ENCODE measurements at places on chromosomes 6 and 20.

GRCh38 chr6:9007027-9007426 is 571.7 kb upstream of the SLC35B3 start:
- no peak for DNase-seq

DNA sequence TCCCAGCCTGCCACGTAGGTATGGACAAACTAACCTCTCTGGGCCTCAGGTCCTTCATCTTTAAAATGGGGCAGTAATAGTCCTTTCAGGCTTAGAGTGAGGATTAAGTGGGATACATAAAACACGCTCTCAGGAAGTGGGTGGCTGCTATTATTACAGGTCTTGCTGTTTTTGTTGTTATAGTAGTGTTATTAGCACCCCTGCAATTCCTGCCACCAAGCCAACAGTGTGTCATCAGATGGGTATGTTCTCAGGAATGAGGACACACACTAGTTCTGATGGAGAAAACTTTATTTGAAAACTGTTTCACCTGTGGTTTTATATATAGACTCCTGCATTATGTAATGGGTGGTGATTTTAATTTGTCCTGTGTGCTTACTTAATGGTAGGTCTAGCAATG is 131.7 kb downstream of the LRRC1 start:
- DNase-seq: peak; percentile 16

GRCh38 chr20:17227219-17227575 is 357 bp downstream of the PCSK2 start:
- no peak for DNase-seq

DNA sequence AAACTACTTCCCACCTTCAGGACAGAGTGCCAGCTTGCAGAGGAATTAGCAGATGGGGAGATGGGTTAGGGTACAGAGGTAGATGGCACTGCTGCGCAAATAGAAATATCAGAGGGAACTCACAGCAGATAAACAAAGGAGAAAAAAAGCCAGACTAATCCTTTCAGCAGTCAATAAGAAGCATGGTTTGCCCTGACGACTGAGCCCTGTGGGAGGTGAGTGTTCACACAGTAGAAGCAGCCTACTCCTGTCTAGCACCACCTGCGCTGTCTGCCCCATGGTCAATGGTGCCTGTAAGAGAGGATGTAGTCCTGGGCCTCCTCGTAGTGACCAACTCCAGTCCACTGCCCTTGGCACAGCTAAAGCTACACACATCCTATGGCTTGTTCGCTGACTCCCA is 174.1 kb downstream of the IBTK start:
- DNase-seq: no peak

DNA sequence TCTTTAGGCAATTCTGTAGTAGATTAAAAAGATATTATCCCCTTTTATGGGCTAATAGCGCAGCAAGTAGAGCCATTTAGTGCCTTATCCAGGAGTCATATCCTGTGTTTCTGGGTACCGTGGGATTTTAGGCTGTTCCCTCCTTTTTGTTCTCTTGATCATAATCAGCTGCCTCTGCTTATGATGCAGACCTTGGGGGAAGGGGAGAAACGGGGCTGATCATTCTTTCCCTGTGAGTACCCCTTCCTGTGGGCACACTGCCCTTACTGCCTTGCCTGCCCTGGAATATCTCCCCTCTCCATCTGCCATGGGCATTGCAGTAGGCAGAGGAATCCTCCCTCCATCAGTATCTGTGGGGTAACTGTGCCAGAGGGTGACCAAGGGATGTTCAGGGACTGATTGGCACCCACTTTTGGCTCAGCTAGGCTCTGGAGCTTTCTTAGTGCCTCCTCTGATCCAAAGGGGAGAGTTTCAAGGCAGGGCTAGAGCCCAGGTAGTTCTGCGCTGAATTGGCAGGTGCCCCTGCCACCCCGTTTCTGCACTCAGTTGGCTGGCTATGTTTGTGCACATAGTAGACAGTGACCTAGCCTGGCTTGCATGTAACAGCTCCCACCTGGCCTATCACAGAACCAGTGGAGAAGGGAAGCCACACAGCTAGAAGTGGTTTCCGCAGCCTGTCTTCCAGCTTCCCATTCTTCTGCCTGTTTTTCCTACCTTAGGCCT is 103.3 kb downstream of the FIG4 start:
- peak; percentile 76 for DNase-seq

DNA sequence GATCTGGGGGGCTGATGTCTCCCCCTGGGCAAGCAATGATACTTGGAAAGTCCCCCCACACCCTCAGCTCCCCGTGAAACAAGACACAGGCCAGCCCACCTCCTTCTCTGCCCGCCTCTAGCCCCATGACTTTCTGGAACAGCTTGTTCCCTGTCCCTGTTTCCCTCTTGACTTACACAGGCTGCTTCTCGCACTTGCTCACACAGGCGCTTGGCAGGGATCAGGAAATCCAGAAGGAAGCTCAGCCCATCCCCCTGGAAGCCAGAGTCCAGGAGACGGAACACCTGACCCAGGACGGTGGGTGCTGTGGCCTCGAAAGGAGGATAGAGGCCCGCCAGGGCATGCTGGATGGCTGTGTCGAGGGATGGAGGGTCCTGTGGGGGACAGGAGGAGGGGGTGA is 14.8 kb downstream of the KIAA1755 start:
- DNase-seq: no peak

GRCh38 chr6:163828038-163828795 is 413.7 kb downstream of the QKI start:
- peak; percentile 62 for DNase-seq

DNA sequence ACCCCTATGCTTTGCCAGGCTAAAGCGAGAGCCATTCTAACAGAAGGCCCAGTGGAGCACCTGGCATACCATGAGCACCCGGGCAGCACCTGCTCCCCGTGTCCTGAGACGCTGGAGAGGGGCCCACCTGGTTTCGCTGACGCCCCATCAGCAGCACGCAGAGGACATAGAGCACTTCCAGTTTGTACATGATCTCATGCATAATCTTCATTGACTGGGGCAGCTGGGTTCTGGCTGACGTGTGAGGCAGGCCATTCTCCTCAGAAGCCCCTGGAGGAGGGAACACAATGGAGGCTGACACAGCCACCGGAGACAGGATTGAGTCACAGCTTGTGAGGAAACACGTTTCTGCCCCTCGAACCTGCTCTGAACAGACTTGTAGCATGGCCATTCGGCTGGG is 65.4 kb downstream of the MYH7B start:
- no peak for DNase-seq

GRCh38 chr6:6870921-6871320 is 236.8 kb upstream of the RREB1 start:
- no peak for DNase-seq

DNA sequence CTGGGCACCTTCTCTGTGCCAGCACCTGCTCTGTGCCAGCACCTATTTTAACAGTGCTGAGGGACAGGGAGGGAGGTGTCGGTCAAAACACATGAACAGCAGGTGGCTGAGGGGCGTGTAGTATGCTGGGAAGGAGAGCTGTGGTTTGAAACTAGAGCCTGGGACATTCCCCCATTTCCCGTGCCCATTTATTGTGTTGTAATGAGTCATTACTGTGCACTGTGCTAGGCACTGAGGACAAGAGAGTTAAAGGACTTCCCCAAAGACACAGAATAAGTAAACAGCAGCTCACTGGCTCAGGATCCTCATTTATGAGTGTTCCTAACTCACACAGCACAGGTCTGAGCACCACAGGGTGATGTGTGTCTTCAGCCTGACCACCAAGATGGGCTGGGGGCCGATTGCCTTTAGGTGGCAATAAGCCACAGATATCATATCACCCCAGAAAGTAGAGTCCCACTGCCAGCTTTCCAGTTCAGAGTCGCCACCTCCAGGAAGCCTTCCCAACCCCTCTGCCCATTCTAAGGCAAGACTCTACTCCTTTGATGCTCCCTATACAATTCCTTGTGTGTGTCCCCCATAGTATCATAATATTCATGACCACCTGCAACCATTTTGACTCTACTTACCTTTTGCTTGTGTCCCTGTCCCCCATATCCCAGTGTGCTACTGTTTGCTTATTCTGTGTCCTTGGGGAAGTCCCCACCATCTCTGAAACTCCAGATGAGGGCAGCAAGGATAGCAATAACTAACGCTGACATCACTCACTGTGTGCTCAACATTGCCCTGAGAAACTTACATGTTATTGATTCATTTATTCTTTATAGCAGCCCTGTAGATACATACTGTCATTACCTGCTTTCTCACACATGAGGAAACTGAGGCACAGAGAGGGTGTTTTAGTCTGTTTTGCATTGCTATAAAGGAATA is 87.3 kb downstream of the TOX2 start:
- no peak for DNase-seq

- DNase-seq: no peak
Measured at GRCh38 chr6:167236239-167236571, 54.9 kb upstream of the UNC93A start.

- no peak for DNase-seq
Measured at GRCh38 chr6:46638650-46639049, 14.0 kb downstream of the CYP39A1 start.

GRCh38 chr6:14276667-14277404 is 159.3 kb downstream of the CD83 start:
- no peak for DNase-seq

- DNase-seq: no peak
Measured at GRCh38 chr6:37699887-37700619, 2.4 kb upstream of the MDGA1 start.

DNA sequence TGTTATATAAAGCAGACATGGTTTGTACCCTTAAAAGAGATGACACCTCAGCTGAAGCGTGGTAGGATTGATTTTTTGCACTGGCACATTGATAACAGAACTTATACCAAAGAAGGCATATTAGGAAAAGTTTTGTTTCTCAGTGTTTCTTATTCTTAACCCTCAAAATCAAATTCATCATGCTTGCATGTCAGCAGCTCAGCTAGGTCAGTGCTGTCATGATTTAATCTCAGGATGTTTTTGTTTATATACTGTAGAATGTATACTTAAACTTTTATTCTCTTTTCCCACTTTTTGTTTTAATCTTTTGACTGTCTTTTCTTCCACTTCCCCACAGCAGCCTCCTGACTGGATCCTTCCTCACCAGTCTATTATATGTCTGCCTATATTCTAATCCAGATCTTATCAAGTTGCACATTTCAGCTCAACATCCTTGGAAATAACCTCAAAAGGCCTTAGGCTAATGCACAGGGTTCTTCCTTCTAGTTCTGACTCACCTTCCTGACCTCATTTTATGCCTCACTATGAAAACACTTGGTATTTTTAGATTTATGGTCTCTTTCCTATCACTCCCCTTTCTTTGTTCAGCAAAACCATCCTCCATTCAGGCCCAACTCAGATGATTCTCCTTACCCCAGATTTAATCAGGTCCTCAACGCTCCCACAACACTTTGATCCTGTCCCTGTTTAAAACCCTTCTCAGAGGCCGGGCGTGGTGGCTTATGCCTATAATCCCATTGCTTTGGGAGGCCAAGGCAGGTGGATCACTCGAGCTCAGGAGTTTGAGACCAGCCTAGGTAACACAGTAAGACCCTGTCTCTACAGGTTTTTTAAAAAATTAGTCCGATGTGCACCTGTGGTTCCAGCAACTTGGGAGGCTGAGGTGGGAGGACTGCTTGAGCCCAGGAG is 7.2 kb downstream of the HEBP2 start:
- DNase-seq: no peak

GRCh38 chr20:51807720-51808250 is 5.5 kb upstream of the SALL4 start:
- no peak for DNase-seq

- DNase-seq: no peak
Measured at GRCh38 chr20:36086767-36087166, 67.8 kb upstream of the EPB41L1 start.

DNA sequence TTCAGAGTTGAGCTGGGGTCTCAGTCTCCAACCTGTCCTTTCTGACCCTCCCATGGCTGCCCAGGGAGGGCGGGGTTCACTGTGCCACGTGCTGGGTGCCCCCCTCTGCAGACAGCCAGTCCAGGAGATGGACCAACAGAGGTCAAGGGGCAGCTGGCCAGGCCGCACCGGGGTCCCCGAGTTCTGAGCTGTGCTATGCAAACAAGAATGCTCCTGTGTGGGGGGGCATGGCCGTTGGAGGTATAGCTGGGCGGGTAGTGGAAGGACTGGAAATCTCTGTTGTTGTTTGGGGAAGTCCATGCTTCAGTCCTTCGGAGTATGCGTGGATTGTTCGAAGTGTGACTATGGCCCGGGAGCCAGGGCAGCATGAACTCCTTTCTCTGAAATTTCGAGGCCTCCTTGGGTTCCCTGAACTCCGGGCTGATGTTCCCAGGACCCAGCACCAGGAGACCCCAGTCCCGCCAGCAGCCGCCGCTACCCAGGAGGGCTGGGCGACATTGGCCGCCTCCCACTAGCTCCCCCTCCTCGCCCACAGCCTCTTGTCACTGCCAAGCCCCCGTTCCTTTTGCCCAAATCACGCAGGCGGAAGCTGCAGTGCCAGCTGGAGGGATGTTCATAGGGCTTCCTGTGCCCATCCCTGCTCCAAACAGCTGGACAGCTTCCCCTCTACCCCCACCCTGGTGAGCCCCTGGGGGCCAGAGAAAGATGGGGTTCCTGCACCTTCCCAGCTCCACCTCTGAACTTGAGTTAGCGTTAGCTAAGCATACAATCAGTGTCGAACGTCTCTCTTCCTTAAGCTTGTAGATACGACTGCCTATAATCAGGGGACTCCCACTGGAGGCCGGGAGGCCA is 126.6 kb downstream of the TAF4 start:
- no peak for DNase-seq

- peak; percentile 26 for DNase-seq
Measured at GRCh38 chr6:36196113-36196879, at the start of gene BRPF3. Gene BRPF3 (plus strand): TSS chr6:36196744. CDS start chr6:36200323, 3,579 bp downstream.

- DNase-seq: no peak
Measured at GRCh38 chr6:170132561-170132991, 158.3 kb downstream of the DLL1 start.

DNA sequence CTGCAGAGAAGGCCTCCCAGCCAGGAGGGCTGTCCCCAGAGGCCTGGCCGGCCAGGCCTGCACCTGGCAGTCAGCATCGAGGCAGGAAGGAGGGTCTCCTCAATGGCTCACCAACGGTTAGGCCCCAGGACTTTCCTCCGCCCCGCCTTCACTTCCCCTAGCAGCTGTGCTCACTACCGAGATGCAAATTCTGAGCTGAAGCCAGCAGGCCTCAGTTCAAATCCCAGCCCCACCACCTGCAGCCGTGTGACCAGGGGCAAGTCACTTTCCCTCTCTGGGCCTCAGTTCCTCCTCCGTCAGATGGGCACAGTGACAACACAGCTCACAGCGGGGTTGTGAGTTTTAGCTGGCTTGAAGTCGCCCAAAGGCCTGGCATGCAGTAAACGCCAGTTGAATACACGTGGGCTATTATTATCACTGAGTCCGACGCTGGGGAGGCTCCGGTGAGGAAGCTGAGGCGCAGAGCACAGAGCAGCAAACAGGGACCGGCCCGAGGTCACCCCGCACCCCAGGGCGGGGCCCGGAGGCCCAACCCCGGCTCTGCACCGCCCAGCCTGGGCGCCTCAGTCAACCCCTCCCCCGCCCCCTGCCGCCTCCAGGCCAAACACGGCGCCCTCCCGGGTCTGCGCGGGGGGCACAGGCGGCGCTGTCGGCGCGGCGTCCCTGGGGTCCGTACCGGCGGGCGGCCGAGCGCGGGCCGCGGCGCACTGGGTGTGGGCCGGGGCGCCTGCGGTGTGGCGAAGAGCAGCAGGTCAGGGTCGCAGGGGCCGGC is 671 bp downstream of the E2F1 start:
- no peak for DNase-seq
